ENCODE measurements at places on chromosomes 7 and 10.
A peak's percentile ranks its signal among the peaks of the same experiment; 100 is the strongest.

DNA sequence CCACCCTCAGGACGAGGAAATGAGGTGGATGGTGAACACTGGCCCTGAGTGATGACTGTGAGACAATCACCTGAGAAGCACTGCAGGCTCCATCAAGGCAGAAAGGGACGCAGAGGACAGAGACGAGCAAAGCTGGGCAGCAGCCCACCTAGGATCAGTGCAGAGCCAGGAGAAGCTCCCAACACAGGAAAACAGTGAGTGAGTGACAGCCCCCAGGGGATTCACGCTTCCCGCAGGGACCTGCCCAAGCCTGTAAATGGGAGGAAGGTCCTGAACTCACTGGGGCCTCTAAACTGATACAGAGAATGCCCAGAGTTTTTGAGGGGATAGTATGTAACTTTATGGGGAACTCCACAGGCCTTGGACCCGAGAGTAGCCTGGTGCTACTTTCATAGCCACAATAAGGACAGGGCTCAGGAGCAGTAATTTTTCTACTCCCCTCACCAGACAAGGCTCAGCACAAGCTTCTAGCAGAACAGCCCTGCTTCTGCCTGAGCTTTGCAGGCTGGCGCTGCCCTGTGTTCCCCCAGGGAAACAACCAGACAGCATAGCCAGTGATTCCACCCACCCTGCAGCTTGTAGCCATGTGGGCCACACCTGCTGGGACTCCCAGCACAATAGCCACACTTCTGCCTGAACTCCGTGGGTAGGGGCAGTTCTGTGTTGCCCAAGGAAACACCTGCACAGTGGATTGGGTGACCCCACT lies 708.4 kb downstream of the POM121L12 start:
- DNase-seq = no peak

- no peak for DNase-seq
Observed at GRCh38 chr7:92020636-92021035, 80.0 kb downstream of the AKAP9 start.

DNA sequence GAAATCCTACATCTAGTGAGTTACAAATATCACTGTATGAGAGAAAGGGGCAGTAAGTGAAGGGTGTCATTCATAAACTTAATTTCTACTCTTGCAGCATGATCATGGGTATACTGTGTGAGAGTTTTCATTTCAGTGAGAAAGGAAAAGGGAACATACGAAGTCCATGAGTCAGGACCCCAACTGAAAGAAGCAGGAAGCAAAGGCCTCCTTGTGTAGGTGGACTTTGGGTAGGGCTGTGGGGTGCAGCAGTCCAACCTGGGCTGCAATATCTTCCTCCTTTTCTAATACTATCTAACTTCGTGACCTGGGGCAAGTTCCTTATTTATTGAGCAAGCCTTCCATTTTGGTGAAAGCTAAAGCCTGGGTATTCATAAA lies 248.2 kb upstream of the TCF7L2 start:
- no peak for DNase-seq

- no peak for DNase-seq
Observed at GRCh38 chr10:132913559-132914115, 28.7 kb downstream of the CFAP46 start.

GRCh38 chr7:133750287-133750686 lies 376.9 kb upstream of the LRGUK start:
- DNase-seq = no peak

DNA sequence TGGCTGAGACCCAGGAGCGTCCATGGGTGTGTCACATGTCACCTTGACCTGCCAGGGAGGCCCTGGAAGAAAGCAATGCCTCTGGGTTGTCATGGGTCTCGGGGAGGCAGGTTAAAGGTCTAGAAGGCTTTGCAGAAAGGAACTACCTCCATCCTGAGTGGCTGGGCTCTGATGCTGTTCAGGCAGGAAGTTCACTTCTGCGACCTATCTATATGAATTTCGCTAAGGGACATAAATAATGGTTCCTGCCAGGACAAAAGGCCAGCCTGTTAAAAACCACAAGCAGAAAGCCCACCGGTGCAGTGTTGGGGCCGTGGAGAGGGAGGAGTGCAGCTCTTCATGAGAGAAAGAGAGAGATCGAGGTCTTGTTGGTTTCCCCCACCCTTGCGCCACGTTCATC lies 182.9 kb downstream of the PTPN20 start:
- DNase-seq = no peak

DNA sequence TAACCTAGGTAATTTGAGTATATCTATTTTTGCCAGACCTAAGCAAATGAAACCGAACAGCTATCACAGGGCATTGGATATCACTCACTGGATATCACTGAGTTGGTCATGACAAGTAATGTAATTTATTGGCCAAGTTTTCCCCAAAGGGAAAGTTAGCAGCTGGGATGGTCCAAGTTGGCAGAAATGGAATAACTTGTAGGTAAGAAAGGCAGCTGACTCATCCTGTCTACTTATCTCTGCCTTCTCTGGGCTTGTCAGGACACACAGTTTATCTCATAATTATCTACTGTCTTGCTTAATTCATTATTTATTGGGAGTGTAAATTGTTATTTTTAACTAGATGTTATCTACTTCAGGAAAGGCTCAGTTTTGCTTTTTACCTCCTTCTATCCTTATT lies 502.0 kb upstream of the DPP6 start:
- no peak for DNase-seq

DNA sequence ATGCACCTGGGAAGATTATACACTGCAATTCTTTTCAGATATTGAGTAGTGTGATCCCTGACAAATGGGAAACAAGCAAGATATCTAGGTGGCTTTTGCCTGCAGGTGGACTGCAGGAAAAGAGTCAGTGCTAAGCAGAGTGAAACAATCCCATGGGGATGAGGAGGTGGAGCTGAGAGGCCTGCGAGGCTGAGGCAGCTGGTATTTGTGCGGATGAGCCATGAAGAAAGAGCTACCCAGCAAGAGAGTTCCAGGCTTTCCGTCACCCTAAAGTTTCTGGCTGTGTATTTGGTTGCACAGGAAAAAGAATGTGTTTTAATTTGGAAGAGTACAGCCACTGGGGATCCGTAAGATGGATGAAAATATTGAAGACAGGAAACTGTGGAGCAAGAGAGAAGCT lies 714.1 kb upstream of the COBL start:
- no peak for DNase-seq

DNA sequence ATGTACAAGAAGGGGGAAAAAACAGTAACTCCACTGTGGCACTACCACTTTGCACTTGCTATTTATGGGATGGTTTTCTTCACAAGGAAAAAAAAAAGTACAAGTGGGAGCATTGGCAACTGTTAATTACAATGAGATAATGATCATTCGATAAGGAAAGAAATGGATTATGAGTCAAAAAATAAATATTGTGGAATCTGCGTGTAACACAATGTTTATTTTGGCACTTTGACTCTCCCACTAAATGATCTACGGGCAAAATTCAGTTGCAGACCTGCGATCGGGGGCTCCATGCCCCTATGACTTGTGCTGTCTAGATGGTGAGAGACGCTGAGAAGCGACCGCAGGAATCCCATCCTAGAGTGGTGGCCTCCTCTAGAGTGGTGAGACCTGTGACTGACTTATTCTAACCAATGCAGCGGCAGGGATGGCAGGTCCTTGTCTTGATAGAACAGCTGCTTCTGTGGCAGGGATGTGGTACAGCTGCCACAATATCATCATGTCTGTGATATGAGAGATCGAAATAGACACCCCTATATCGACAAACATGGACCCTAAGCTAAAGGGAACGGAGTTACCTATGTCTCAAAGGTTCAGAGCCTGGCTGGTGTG lies 345.0 kb upstream of the KLF6 start:
- DNase-seq = no peak

- no peak for DNase-seq
Observed at GRCh38 chr7:89133357-89133756, 337.8 kb upstream of the TEX47 start.

DNA sequence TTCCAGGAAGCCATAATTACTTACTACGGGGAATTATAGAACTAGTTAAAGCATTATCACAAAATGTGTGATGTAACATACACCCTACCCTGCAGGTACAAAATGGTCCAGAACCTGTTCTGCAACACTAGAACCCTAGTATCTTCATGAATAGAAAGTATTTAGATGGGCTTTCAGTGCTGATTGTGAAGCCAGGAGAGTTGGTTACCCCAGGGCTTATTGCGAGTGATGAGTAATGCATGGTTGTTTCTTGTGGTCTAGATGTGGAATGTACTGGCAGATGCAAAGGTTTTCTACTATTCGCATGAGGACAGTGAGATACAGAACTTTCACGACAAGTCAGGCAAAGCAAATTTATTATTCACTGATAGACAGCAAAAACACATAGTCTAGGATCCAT lies 33.6 kb upstream of the AGR3 start:
- DNase-seq = no peak

GRCh38 chr7:127895360-127895759 lies 135.9 kb downstream of the LRRC4 start:
- DNase-seq = no peak

DNA sequence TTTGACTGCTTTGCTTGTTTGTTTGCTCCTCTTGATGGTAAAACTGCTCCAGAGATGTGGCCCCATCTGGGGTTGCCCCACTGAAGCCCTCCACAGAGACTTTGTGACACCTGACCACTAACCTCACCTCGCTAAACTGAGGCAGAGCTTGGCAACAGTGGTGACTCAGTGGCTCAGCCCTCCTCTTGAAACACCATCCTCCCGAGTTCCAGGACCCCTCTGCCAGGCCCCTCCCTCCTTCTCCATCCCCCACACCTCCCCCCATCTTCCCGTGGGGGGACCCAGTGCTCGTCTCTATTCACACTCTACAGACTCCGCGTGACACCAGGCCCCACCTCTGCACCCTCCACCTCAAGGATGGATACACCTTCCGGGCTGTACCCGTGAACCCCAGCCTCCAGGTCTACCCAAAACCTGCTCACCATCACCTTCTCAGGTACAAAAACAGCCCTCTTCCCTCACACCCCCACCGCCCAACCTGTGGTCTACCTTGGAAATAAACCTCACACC lies 19.0 kb upstream of the RET start:
- DNase-seq = no peak

- peak; percentile 27 for DNase-seq
Observed at GRCh38 chr7:1664711-1665548, 5.1 kb upstream of the ELFN1 start.

- DNase-seq = no peak
Observed at GRCh38 chr7:12684733-12685132, 2.7 kb upstream of the ARL4A start.

DNA sequence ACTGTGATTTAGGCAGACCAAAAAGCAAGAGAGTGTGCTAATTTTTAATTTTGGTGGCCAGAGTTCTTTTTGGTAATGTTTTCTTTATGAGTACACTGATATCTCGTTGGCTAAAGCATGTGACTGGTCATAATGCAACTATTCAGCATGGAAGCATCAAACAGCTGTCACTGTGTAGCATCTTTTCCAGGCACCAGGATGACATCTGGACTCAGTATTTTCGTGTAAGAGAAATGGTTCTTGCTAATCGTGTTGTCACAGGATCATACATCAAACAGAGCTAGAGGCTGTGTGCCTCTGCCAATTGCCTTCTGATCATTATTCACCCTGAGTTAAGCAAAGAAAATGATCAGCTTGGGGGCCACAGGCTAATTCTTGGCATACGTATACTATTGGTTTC lies 118.9 kb downstream of the SND1 start:
- DNase-seq = no peak

GRCh38 chr10:125783957-125784356 lies 8.3 kb upstream of the MMP21 start:
- DNase-seq = no peak

DNA sequence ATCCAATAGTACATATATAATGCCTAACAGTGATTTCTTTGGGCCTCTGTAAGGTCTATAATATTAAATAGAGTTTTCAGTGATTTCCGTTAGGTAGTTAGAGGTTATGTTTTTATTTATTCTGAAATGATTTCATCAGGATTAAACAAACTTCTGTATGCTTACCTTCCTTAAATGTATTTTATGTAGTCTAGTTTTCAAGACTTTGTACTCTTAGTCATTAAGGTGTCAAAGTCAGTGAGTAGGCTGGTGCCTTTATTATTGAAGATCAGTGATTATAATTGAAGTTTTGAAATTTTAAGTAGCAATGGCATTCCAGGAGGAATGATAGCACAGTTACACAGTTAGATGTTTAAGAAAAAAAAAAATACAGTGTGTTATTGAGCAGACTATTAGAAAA lies 20.7 kb downstream of the GNAI1 start:
- DNase-seq = no peak

- DNase-seq = no peak
Observed at GRCh38 chr7:100895701-100895955, at the start of gene ACHE. ACHE (minus strand) TSS chr7:100895888; CDS start chr7:100894232, 1,656 bp downstream.

GRCh38 chr7:67773081-67773480 lies 776.4 kb downstream of the TYW1 start:
- no peak for DNase-seq

GRCh38 chr7:7671361-7671760 lies 30.8 kb downstream of the UMAD1 start:
- DNase-seq = no peak

- no peak for DNase-seq
Observed at GRCh38 chr10:75531571-75532031, 100.2 kb downstream of the LRMDA start.

DNA sequence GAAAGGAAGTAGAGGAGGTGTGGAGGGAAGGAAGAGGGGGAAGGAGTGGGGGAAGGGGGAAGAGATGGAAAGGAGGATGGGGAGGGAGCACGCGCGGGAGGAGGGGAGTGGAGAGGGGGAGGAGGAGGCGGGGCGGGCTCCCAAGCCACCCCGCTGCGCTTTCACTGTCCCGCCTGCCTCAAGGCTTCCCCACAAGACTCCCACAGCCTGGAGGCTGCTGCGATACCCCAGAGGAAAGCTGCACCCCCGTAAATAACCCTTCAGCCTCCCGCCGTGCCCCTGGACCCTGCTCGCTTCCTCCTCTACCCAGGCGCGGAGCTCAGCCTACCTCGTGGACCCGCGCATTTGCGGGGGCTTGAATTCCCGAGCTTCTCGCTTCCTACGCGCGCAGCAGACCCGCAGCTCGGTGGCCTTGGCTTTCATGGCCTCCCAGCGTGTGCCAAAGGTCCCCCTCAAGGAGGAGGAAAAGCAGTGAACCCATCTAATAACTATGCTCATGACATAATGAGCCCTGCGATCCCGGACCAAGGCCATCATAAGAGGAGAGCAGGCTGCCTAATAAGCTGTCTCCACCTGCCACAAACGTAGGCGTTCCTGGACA lies at the start of gene C10orf67:
C10orf67 (minus strand) TSS at position 557 of the 601 bp plus-strand sequence; CDS start at position 534, 23 bp downstream.
- DNase-seq = no peak

GRCh38 chr10:132094581-132095234 lies 29.0 kb downstream of the JAKMIP3 start:
- DNase-seq = no peak

DNA sequence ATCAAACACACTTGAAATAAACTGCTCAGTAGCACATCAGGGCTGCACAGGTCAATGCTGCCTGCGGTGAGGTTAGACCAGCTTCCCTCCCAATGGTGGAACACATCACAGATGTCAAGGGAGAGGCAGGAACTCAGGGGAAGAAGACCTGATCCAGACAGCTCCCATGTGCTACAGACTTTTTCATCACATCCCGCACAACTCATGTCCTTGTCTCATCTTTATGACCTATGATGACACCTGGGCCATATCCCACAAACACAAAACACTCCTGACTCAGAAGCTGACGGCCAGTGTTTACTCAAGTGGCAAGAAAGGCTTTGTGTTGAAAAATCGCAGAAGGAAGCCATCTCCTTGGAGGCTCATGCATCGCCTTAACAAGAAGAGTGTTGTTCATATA lies 91.6 kb downstream of the HTR5A start:
- DNase-seq = no peak

Data from naive thymus-derived CD8-positive, alpha-beta T cell (primary cell).